NCI-H2081 (cell line): ENCODE measurements at places on chromosomes 4 and X.

DNA sequence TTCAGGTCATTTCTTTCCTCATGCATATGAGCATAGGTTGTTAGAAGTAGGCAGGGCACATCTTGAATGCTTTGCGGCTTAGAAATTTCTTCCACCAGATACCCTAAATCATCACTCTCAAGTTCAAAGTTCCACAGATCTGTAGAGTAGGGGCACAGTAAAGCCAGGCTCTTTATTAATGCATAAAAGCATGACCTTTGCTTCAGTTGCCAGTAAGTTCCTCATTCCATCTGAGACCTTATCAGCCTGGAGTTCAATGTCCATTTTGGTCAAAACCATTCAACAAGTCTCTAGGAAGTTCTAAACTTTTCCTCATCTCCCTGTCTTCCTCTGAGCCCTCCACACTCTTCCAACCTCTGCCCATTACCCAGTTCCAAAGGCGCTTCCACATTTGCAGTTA is 77.7 kb downstream of the MAP9 start:
- DNase-seq: no peak

- no peak for DNase-seq
Measured at GRCh38 chr4:118927974-118928373, 39.3 kb downstream of the SYNPO2 start.

GRCh38 chrX:8005678-8006347 is 78.6 kb upstream of the PNPLA4 start:
- no peak for DNase-seq

DNA sequence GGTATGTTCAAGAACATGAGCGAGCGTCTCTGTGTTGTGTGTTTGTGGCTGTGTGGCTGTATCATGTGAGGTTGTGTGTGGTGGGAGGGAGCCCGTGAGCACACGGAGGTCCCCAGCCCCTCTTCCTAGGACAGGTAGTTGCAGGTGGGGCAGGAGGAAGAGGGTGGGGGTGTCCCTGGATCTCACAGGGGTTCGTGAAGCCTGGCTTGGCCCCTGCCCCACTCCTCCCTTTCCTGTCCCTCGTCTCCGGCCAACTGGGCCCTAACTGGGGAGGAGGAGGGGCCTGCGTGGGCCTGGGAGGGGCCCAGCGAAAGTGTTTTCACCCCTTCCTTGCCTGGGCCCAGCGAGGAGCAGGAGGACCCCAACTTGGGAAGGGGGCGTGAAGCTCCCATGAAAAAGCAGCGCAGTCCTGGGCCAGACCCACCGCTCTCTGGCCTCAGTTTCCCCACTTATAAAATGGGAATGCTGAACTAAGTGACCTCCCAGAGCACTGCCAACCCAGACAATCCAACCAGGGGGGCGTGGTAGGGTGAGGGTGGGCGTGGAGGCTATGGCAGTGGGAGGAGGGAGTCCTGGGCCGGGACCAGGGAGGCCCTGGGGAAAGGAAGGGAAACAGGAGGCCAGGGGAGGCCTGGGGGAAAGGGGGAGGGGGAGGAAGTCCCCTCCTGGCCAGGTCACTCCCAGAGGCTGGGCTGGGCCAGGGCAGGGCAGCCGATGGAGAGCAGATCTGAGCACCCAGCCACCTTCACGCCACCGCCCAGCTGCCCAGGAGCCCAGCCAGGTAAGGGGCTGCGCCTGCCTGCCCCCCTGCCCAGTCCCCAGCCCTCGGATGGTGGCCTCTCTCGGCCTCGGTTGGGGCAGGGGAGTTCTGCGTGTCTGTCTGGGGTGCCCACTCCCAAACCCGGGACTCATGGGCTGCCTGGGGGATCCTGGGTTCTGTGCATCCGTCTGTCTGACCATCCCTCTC is at the start of gene AVPR2:
AVPR2 (plus strand) TSS at position 683 of the 967 bp plus-strand sequence. CDS start 473 bp downstream, outside the sequence.
- no peak for DNase-seq

DNA sequence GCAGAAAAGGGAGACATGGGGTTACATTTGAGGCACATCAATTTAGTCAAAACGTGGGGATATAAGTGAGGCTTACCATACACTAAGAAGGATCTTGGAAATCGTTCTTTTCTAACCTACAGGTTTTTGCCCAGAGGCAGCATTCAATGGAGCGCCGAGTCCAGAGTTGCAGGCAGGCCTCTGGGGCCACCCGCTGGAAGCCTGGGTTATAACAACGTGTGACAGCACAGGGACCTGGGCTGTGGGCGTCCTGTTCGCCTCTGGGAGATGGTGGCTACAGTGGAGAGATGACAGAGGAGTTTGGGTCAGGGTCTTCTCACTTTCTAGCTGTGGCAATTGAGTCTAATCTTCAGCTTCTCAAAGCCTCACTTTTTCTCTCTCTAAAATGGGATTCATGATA is 53.9 kb downstream of the ENPP6 start:
- peak; percentile 7 for DNase-seq

GRCh38 chr4:165152527-165152926 is 39.9 kb upstream of the TMEM192 start:
- no peak for DNase-seq

- no peak for DNase-seq
Measured at GRCh38 chr4:8270912-8271815, 1.6 kb downstream of the HTRA3 start.

GRCh38 chr4:71389149-71389827 is 50.5 kb downstream of the SLC4A4 start:
- no peak for DNase-seq

- DNase-seq: no peak
Measured at GRCh38 chr4:7759216-7759615, 180.4 kb downstream of the AFAP1 start.

DNA sequence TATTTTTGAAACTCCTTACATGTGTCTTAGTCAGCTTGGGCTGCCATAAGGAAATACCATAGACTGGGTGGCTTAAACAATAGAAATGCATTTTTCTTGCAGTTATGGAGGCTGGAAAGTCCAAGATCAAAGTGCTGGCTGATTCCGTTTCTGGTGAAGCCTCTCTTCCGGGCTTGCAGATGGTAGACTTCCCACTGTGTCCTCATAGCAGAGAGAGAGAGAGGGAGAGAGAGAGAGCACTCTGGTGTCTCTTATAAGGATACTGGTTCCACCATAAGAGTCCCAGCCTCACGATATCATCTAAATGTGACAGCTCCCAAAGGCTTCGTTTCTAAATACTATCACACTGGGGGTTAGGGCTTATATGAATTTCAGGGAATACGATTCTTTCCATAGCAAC is 39.7 kb downstream of the ENPEP start:
- no peak for DNase-seq

DNA sequence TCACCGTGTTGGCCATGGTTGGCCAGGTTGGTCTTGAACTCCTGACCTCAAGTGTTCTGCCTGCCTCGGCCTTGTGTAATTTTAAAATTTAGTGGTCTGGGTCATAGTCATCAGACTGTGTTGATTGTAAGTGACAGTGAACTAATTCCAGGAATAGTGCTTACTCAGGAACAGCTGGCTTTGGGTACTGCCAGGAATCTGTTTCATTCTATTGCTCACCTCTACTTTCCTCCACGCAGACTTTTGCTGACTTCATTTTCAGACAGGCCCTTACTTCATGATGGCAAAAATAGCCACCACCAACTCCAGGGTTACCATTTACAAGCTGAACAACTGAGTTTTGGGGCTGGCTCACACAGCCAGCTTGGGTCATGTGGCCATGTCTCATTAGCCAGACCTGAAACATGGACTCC is 54.6 kb downstream of the FNIP2 start:
- no peak for DNase-seq

DNA sequence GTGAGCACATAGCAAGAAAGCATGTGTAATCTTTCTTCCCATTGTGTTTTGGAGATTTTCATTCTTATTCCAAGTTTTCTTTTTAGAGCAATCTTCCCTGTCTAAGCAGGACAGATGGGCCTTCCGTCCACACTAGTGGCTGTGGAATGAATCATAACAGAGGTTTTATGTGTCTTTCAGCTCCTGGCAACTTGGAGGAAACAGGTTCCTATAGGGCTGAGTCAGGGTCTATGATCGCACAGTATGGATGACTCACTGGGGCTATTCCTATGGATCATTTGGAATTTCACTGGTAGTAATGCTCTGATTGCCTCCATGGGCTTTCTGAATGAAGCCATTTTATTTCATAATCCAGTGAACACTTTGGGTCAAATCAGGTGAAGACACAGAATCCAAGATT is 51.8 kb upstream of the CBLL2 start:
- no peak for DNase-seq

- no peak for DNase-seq
Measured at GRCh38 chrX:10930151-10930550, 181.0 kb upstream of the HCCS start.

DNA sequence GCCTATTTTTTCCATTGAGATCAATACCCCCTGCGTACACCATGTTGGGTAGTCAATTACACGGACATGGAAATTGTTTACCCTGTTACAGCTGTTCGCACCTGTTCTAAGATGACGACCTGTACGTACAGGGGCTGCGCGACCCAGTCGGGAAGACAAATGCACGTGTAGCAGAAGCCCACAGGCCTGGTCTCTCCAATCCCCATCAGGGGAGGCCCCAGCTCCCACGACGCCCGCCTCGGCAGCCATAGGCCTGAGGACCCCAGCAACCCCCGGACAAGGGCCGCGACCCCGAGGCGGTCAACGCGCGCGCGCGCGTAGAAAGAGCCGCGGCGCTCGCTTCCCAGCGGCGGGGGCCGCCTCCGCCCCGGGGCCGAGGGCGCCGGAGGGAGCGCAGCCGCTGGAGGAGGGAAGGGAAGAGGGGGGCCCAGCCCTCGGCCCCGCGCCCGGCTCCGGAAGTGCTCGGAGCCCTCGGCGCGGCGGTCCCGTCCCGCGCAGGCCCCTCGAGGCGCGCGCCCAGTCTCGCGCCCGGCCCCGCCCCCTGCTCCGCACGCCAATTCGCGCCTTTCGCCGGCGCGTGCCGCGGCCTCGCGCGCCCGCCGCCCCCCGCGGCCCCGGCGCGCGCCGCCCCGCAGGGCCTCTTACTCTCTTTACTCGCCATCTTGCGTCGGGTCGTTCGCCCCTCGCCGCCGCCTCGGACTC is 618 bp downstream of the RBBP7 start:
- DNase-seq: peak; percentile 72

- no peak for DNase-seq
Measured at GRCh38 chr4:1348014-1348513, 1.1 kb downstream of the UVSSA start.

DNA sequence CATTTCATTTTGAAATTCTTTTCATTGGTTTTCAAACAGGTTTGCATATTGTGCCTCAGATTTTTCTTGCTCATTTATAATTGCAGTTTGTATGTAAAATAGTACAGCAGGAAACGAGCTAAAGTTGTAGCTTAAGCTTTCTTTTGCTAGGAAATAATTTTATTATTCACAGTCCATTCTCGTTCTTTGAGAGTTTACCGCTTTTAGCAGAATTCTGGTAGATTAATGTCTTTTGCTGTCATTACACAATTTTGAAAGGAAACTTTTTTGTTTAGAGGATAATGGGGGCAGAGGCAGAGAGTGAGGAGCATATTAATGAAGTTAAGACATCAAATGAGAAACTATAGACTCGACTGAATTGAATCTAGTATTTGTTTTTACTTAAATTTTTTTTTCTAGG is 10.5 kb downstream of the LSM6 start:
- no peak for DNase-seq

DNA sequence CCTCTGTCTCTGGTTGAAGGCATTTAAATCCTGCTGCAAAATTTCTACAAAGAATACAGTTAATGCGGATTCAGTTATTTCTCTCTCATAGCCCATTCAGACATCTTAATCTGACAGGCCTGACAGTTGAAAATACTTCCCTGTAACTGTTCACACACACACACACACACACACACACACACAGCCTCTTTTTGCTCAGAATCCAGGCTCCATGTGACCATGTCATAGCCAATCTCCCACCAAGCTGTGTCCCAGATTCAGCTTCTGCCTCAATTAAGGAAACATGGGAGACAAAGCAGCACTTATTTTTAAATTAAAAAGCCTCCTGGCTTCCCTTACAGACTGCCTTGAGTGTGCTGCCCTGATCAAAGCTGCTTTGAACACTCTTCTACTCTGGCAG is 49.3 kb upstream of the EFHC2 start:
- no peak for DNase-seq
